Stimulated activated CD8-positive, alpha-beta memory T cell treated with anti-CD3 and anti-CD28 coated beads, Interleukin-2, amount 100 ng/mL, for 48 hours (primary cell): ENCODE measurements at places on chromosomes 7 and 10.

- peak; percentile 36 for DNase-seq
Observed at GRCh38 chr10:69317175-69317604, 38.9 kb downstream of the HK1 start.

DNA sequence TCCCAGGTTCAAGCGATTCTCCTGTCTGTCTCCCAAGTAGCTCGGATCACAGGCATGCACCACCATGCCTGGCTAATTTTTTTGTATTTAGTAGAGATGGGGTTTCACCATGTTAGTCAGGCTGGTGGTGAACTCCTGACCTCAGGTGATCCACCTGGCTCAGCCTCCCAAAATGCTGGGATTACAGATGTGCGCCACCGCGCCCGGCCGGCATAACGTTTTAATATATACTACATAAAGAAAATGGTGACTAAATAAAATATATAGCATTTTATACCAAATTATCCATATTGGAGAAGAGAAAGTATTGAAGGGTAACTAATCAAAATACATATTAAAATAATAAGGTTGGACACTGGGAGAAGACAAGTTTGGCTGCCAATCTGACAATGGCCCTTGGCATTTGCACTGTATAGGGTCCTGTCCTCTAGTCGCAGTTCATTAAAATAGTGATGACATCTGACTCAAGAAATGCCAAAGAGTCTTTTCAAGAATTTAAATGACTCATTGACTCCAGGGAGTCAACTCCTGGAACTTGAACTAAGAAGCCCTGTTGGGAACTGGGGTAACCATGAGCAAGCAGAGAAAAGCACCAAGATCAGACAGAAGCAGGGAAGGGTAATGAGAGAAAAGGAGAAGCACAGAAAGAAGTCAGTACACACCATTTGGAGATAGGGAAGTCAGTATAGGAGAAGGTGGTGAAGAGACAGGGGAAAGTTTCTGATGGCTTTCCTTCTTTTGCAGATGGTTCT, 91.1 kb downstream of the CH25H start:
- DNase-seq: no peak

DNA sequence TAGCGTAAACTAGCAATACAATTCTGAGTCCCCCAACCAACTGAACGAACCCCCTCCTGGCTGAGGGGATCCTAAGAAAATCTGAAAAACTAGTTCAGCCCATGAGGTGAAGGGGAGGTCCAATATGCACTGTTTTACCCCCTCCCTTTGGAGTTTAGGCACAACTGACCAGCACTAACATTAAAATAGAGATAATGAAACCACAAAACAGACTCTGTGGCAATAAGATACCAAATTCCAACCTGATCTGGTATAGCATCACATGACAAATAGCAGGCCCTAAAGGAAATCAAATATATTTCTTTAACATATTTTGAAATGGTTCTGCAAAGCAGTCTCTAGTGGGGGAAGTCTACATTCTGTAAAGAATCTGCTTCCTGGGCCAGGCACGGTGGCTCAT, 522.5 kb downstream of the TYW1 start:
- no peak for DNase-seq

DNA sequence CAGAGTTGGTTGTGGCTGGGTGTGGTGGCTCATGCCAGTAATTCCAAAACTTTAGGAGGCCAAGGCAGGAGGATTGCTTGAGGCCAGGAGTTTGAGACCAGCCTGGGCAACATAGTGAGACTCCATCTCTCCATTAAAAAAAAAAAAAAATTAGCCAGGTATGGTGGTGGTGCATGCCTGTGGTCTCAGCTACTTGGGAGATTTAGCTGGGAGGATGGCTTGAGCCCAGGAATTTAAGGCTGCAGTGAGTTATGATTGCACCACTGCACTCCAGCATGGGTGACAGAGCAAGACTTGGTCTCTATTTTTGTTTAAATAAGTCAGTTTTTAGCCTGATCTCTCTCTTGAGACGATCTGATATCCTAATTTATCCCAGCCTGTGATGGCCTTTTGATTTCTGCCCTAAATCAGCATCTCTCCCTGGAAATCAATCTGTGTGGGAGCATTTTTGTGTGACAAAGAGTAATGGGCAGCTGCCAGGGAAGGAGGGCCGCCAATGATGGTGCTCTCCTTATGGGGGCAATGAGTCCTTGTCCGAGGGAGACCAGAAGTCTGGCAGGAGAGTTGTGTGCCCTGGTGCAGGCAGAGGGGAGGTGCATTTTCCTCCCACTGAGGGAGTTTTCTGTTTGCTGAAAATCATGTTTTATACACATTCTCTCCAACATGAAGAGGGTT, 111.0 kb downstream of the NRP1 start:
- no peak for DNase-seq

DNA sequence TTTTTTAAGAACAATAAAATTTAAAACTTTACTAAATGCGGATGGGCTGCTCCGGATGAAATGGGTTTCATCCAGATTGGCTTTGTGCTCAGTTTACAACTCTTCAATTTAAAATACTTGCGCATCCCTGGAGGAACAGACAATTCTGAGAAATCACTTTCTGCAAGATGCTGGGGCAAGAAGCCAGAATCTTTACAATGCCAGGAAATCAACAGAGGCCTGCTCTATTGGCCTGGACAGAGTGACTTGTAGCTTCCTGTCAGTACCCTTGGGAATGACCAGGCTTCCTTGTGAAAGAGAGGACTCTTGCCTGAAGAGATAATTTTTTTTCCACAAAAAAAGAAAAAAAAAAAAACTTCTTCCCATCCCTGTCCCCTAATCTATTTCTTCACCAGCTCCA, 3.9 kb upstream of the FAM13C start:
- DNase-seq: no peak

DNA sequence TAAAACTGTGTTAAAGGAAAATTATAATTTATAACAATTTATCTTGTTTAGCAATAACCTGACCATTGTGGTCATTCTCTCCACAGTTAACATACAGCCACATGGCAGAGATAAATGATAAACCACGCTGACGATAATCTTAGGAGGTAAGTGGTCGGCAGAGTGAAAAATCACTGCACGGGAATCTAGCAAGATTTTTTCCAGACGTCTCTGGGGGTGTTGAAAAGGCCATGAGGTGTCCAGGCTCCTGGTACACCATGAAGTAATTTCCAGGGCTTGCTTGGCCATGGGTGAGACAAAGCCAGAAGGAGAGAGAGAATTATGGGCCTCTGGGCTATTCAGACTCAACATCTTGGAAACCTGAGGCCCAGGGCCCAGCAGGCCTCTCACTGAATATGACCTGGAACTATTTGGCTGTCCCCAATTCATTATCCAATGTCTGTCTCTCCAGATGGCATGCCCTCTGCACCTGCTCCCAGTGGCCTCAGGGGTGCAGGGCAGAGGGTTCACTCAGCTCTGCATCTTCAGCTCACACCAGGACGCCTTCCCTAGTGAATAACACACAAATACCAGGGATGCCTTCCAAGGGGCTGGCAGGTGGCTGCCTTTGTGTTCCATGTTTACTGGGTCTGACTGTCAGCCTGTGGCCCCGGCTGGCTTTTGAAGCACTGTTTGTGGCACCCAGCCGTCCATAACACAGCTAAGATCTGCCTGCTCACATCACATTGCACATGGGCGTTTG, 590.4 kb upstream of the PFKP start:
- DNase-seq: no peak

DNA sequence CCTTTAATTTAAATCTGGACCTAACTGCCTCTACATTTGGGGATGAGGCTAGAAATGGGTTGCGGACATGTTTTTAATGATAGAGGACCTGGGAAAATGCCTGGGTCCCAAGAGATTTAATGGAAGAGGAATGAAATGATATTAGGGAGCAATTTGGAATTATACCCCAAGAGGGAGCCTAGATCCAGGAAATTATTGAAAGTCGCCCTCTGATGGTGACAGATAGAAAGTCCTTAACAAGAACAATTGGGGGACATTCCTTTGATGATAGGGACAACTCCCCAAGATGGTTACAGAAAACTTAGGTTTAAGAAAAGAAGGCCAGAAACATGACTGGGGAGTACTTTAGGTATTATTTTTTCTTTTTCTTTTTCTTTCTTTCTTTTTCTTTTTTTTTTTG, 9.5 kb upstream of the TSGA13 start:
- DNase-seq: no peak

DNA sequence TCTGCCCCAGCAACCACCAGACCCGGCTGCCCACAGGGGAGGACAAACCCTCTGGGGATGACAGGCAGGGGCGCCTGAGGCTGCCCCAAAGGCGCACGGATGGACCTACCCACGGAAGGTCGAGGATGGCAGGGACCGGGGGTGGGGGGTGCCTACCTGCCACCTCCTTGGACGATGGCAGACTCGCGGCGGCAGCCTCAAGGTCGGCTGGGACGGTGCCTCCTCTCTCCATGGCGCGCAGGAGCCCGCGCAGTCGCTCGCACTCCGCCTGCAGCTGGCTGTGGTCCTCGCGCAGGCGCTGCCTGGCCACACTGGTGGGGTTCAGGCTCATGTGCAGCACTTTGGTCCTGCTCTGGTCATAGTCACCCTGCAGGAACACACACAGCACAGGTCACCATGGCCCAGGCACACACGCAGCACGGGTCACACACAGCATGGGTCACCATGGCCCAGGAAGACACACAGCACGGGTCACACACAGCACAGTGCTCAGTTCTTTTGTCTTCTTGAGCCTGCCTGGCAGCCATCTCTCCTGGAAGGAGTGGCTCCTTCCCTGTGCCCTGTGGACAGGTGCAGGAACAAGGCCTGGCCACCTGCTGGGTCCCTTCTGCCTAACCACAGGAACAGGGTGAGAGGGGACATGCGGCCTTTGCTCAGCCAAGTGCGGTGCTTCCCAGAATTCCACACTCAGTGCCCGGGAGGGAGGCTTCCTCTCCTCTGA, 266.6 kb downstream of the ELFN1 start:
- no peak for DNase-seq

DNA sequence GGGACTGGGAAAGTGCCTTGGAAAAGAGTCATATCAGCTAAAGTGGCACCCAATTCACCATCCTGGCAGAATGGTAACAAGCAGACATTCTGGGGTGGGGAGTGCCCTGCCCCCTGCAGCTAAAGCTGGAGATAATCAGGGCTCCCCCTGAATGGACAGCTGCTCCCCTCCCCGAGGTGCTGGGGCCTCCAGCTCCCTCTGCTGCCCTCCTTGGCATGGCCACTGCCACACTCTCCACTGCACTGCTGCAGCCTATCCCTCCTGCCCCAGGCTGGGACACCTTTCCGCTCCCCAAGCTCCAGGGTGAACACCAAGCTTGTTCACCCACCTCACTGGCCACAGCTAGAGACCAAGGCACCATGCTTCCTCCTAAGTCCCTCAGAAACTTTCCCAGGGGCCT, 9.8 kb upstream of the PARD3 start:
- DNase-seq: no peak

- DNase-seq: no peak
Observed at GRCh38 chr7:135789956-135790355, 41.3 kb upstream of the FAM180A start.

DNA sequence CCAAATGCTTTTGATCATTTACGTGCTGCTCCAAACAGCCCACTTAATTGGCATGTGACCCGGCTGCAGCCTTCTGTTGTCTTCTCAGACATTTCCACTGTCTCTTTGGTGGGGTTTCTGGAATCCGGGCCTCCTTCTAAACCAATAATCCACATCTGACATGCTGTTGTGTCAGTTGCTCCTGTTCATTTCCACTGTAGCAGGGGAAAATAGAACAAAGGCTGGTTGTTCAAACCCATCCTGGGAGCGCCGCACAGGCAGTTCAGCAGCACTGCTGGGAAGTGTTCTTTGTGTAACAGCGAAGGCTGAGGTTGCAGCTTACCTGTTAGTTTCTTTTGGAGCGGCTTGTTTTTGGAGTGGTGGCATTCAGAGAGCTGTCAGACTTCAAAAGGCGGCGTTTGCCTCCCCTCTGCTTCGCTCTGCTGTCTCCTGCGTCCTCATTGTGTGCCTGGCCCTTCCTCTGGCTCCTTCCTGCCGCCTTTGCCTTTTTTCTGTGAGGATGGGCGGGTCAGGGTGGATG, 149.4 kb downstream of the SNX10 start:
- DNase-seq: no peak

DNA sequence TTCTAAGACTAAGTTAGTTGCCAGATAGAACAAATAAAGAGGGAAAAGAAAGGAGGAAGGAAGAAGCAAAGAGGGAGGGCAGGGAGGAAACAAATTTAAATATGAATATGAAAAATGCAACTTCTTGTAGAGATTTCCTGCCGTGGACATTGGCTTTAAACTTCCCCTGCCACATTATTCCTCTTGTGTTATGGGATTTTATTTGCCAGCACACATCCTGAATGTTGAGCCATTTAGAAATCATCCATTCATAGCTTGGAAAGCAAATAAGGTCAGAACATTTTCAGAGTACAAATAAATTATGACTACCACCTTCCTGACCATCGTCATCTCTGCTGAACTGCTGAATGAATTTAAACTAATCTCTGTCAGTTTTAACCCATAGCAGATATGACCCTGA, 911.9 kb upstream of the LRRN3 start:
- no peak for DNase-seq

DNA sequence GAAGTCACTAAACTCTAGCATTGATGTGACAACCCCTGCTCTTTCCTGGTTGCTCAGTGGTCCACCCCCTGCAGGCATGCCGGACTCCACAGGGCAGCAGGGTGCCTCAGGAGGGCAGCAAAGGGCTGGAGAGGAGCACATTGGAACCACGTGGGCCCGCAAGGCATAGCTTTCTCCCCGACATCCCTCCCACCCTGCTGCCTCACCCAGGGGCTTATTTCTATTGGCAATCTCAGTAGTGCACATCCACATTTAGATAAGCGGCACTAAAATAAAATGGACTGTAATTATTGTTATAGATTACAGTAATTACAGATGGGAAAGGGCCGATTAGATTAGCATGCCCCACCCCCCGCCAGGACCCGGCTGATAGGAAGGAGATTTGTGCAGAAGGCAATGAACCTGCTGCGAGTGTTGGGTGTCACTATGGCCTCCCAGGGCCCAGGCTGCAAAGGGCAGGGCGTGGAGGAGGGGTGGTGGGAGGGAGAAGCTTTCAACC, 580.1 kb downstream of the GRID1 start:
- no peak for DNase-seq

GRCh38 chr7:67608806-67609205, 612.2 kb downstream of the TYW1 start:
- no peak for DNase-seq

DNA sequence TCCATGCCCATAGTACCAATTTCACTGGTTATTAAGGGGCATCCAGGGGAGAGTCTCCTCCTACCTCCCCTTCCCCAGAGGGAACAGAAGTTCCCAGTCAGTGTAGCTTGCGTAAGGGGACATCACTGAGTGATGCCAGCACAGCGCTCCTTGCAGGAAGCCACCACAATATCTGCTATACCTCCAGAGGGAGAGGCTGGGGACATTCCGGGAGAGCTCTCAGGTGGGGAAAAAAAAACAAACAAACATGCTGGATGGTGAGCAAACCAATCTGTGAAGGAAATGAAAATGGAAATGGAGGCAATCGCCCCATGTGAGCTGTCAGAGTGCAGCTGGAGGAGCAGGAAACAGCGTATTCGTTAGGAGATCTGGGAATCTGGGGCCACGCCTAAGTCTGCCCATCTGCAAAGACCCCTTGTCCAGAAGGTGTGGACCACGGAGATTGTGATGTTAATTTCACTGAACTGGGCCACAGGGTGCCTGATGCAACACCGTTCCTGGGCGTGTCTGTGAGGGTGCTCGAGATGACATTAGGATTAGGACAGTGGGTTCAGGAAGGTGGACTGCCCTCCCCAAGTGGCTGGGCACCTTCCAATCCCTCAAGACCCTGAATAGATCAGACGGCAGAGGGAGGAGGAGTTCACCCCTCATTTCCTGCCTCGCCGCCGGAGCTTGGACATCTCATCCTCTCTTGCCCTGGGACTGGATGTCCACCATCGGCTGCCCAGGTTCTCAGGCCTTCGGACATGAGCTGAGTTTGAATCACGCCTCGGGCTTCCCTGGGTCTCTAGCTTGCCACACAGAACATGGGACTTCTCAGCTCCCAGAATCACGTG, 30.5 kb downstream of the GNA12 start:
- no peak for DNase-seq

- DNase-seq: no peak
Observed at GRCh38 chr10:123890756-123891143, 857 bp downstream of the CPXM2 start.
